Stimulated activated CD8-positive, alpha-beta memory T cell treated with anti-CD3 and anti-CD28 coated beads, Interleukin-4, amount 100 ng/mL, for 48 hours (primary cell): ENCODE measurements at places on chromosomes 4 and X.

DNA sequence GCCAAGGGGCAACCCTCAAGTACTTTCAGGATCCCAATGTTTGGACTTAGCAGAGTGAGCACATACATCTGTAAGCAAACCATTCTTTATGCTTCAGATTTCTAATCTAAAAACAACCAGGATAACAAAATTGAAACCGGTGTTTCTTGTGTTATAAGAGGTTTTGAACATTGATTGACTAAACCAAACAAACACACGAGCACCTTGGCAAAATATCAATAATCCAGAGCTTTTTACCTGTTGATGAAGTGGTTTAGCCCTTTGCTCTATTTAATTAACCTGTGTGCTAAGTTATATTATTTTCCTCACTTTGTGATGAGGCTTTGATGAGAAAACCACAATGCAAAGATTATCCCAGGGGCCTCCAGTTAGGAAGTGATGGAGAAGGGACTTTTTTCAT lies 255.3 kb upstream of the CXXC4 start:
- DNase-seq: no peak

- no peak for DNase-seq
Observed at GRCh38 chrX:27254656-27255055, 208.5 kb downstream of the PPP4R3C start.

DNA sequence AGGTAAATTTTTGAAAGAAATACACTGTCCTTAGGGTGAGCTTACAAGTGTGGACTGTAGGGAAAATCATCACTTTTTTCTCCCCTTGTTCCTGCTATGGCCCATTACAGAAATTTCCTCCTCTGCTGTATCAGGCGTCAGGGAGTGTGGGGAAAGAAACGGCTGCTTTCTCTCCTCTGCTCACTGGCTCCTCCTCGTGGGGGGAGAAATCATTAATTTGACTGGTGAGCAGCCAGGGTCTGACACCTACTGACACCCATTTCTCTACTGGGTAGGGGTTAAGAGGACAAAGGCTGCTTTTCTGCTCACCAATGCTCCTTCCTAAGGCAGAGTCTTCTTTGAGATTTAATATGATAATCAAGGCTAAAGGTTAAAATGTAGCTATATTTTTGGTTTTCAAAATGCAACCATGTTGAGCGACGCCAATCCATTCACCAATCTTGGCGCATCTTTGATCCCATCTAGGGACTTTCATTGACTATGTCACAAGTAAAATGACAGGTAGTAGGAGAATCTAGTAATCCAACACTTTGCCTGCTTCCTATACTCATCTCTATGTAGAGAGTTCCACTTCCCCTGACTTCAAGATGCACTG lies 25.1 kb downstream of the SETD7 start:
- peak; percentile 70 for DNase-seq

DNA sequence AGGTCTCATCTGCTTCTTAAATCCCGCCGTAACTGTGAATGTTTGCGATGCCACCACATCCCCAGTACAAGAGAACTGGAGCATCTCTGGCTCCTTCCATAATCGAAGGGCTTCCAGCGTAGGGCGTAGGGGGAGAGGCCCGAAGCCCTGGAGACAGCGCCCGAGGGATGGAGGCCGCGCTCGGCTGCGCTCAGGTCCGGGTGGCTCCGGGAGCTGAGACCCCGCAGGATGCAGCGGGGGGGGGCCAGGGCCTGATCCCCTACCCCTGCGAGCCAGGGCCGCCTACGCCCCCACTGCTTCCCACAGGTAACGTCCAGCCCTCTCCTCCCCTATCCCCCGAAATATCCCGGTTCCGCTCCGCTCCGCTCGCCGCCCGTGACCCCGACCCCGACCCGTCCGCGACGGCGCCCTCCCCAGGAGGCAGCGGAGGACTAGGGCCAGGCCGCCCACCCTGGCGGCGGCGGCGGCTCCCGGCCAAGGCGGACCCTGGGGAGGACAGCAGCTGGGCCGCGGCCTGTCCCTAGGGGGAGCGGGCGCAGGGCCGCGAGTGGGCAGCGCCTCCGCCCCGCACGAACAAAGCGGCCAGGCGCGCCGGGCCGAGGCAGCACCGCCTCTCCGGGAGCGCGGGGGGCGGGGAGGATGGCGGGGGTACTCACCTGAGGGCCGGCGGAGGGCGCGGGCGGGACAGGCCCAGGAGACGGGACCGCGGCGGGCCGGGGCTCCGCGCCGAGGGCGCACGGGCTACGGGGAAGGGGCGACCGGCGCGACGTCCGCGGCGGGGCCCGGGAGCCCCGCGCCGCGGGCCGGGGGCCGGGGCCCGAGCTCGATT lies 723 bp downstream of the WDFY3 start:
- DNase-seq: no peak

- peak; percentile 92 for DNase-seq
Observed at GRCh38 chrX:283115-283845, 2.1 kb downstream of the PLCXD1 start.

DNA sequence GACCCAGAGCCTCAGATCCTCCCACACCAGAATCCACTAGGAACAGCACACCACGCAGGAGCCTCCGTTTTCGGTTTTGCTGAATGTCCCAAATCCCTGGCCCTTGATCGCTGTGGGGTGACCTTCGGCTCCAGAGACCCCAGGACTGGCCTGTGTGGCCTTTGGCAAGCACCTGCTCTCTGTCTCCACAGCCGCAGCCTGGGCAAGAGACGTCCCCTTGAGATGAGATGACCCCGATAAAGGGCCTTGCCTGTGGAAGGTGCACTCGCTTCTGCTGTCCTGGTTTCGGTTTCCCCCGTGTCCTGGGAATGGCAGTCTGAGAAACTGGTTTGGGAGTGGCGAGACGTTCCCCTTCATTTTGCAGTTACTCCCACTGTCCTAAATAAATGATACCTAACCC lies 9.6 kb downstream of the PSAPL1 start:
- DNase-seq: no peak

- DNase-seq: no peak
Observed at GRCh38 chrX:67787196-67787595, 243.4 kb downstream of the AR start.
